Endodermal cell (in vitro differentiated cells): ENCODE measurements at places on chromosomes 11 and 22. TPM values are rescaled to one million over a fixed set of nuclear protein-coding genes. Genes with fewer than 3 reads are reported as not detected.

DNA sequence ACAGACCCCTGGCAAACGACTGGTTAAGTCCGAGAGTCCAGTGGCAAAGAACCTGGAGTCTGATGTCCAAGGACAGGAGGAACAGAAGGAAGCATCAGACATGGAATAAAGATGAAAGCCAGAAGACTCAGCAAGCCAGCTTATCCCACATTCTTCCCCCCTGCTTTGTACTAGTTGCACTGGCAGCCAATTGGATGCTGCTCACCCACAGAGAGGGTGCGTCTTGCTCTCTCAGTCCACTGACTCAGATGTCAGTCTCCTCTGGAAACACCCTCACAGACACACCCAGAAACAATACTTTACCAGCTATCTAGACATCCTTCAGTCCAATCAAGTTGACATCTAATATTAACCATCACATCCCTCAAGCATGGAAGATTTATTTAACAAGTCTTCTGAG is 1265.8 kb upstream of the CNTN5 start:
- DNase-seq = no peak

DNA sequence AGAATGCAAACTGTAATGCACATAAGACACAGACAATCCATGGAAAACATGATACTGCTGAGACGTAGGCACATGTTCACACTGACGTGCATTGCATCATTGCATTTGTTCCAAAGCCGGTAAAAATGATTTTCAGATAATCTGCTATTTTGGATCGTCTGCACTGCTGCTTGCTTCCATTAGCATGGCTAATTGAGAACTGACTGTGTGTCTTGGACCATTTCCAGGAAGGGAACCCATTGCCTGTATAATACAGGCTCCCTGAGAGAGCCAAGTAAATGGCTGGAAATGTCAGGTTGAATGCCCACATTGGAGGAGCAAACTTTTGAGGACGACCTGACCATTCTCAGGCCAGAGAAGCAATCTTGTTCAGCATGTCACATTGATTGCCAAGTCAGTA is 304.8 kb downstream of the ST3GAL4 start:
- DNase-seq = no peak

GRCh38 chr22:36301384-36301828 is 48.5 kb downstream of the APOL1 start:
- DNase-seq = peak; percentile 95

TRIM6 gene
- total RNA-seq = 21.6 to 27.5 TPM (median 26.1 TPM) in 3 replicates

LRRC10B gene
- total RNA-seq = 0.11 and 0.36 TPM in 2 replicates

FAT3 gene
- 11.6 to 14.3 TPM (median 13.9 TPM) in 3 replicates for total RNA-seq

ANKRD49 gene
- total RNA-seq = 6.3 to 14.4 TPM (median 12.3 TPM) in 3 replicates

GRCh38 chr11:68841718-68842426 is at the start of gene CPT1A:
Gene CPT1A, minus strand, starts transcription at chr11:68841916. Its CDS starts 26,442 bp downstream, at chr11:68815474.
- peak; percentile 87 for DNase-seq
